Activated B cell treated with CpG ODN at 0.5 μM for 24 hours (primary cell): ENCODE measurements at places on chromosomes 1 and 21. TPM values are rescaled to one million over a fixed set of nuclear protein-coding genes. Genes with fewer than 3 reads are reported as not detected.

The TGFB2 gene
- total RNA-seq: 0.37 and 1.6 TPM in 2 replicates

The KPRP gene
- total RNA-seq: not detected in 2 replicates

The HPCA gene
- not detected in 2 replicates for total RNA-seq

GRCh38 chr1:119002028-119002686 lies 14.0 kb upstream of the TBX15 start:
- no peak for DNase-seq

DNA sequence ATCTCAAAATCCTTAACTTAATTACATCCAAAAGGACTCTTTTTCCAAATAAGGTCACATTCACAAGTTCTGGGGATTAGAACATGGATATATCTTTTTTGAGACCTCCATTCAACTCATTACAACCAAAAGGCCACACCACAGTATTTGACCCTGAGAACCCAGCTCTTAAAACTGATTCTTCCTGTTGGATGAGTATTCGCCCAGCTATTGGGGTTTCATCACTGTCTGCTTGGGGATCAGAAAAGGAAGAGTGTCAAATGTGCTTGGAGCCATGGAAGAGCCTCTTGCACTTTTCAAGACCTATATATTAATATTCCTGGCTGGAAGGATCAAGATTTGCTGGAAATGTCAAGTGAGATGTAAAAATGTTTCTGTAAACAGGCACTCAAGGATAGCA lies 5.4 kb upstream of the TINAGL1 start:
- no peak for DNase-seq

DNA sequence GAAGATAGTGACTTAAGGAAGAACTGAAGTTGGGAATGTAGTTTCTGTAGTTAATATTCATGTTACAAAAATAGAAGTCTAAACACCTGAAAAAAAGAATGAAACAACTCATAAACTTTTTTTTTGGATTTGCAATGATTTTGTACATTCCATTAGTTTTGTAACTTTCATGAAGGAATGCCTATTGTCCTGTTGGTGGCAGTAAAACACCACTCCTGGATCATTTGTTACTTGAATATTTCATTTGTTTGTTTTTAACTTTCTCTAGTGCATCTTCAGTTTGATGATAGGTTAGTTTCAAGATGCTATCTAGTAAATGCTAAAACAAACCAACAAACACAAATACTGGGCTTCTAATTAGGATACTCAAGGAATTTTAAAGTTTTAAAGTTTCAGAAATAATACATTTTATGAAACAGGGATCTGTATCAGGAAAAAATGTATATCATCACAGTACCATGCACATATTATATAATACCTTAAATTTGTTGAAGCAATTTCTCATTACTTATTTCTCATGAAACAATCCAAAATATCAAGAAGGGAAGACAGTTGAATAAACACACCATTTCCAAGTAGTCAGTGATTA lies 229.7 kb upstream of the CACYBP start:
- no peak for DNase-seq

The B4GALT2 gene
- 8.1 and 8.3 TPM in 2 replicates for total RNA-seq

The DYNLT5 gene
- not detected in 2 replicates for total RNA-seq

The ZNF697 gene
- total RNA-seq: 0.07 TPM in 1 of 2 replicates, not detected in the other

DNA sequence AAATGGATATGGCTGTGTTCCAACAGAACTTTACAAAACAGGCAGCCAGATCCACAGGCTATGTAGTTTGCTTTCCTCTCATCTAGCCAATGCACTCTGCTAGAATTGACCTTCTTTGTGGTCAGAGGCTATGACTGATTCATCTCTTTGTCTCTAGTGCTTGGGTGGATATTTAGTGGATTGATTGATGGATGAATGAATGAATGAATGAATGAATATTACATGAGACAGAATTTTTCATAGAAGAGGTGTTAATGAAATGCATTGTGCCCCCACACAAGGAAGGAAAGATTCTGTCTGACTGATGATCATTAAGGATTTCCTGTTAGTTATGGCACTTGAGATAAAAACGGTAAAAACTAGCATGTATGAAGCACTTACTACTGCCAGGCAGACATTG lies 50.5 kb upstream of the ZYG11A start:
- DNase-seq: no peak

The CD5L gene
- total RNA-seq: 0.20 TPM in 1 of 2 replicates, not detected in the other
